Activated T-helper 1 cell treated with Interleukin-2 at 50 U/mL for 16 hours (primary cell): ENCODE measurements at places on chromosomes 5 and 9.

GRCh38 chr5:124080256-124080655, 568.3 kb downstream of the CSNK1G3 start:
- DNase-seq = no peak

DNA sequence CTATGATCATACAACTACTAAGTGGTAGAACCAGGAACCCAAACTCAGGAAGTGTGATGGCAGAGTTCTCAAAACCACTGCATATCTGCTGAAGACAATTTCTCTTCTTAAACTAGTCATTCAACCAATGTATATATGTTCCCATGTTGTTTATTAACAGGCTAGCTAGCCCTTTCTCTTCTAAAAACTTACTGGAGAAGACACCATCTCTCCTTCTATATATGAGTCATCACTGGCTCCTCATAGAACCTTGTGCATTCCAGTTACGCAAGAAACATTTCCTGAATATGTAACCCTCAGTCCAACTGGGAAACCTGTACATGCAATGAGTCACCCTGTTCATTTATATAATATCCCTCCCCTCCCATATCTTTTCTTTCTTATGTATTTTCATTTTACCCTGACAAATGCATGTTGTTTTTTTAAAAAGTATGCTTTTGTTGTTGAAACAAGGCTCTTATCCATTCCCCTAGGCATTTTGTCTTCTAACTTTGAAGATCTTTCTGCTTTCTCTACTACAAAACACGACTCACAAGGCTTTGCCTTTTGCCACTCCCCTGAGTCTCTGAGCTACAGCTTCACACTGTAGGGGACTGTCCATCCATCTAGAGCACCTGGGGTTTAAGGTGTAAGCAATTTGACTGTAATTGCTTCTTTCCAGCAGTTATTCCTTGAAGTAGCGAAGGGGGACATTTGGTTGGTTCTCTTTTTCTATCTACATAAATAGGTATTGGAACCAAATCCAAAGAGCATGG, 119.5 kb downstream of the ANXA1 start:
- DNase-seq = no peak

DNA sequence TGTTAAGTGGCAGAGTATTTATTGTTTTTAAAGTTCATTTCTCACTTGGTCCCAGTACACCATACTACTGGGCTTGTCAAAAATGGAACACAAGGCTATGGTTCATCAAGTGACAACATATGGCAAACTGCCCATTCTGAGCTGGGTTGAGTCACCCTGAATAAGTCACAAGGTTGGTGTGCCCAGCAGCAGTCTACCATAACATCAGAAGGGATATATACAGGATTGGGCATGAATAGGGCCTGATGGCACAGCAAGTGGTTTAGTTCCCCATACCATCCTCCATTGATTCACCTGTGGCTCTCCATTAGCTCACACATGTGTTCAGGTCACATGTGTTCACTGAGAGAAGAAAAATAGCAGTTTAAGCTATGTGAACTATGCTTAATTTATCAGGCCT, 249.8 kb upstream of the PRDM9 start:
- no peak for DNase-seq

DNA sequence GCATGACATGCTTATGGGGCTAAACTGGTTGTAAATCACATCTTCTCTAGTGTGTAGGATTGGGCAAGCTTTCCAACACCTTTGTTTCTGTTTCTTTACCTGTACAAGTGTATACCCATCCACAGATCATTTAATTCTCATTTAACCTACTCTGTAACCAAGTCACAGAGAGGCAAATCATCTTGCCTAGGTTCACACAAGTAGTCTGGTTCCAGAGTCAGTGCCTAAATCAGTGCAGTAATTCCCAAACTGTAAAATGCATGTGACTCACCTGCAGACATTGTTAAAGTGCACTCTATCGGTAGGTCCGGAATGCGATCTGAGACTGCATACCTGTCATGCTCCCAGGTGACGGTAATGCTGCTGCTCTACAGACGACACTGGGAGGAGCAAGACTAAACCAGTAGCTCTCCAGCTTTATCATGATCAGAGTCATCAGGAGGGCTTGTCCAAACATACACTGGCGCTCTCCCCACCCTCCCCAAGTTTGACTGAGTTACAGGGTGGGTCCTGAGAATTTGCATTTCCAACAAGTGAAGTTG, 107.9 kb upstream of the FREM1 start:
- DNase-seq = no peak

GRCh38 chr9:127015921-127016512, 101.4 kb downstream of the RALGPS1 start:
- DNase-seq = no peak

GRCh38 chr5:16806711-16807546, 129.2 kb downstream of the MYO10 start:
- DNase-seq = no peak

DNA sequence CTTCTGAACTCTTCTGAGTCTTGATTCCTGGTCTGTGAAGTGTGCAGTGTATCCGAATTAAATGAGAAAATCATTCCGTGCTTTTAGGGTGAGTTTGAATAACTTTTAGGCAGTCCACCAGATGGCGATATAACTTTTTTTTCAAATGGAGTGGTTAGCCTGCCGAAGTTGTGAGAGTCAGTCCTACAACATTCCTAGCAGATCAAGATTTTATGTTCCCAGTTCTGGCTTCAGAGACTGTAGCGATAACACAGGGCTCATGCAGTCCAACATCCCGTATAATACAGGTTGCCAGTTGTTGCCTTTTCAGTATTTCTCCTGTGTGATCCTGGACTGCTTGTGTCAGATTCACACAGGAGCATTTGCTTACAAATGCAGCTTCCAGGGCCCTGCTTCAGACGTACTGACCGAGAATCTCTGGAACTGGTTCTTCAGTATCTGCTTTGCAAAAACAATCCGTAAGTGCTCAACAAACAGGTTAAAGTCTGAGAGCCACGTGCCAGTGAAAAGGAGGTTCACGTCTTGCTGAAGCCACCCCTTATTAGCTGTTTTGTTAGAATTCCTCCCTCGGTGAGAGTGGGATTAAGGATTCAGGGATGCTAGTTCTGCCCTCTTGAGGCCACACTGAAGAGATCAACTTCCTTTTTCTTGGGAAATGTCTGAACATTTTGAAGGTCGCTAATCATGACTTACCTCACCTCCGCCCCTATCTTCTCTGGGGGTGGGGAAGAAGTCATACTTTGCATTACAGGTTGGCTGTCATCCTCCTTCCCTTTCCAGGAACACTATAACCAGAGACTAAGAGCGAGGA, 22.8 kb downstream of the SMIM3 start:
- no peak for DNase-seq

- no peak for DNase-seq
Measured at GRCh38 chr5:52623291-52623690, 164.4 kb upstream of the ITGA1 start.

GRCh38 chr5:34838785-34839714, at the start of gene TTC23L:
TSS of gene TTC23L (plus strand) at chr5:34839164. CDS start at chr5:34840672, 1,508 bp downstream.
- peak; percentile 81 for DNase-seq

DNA sequence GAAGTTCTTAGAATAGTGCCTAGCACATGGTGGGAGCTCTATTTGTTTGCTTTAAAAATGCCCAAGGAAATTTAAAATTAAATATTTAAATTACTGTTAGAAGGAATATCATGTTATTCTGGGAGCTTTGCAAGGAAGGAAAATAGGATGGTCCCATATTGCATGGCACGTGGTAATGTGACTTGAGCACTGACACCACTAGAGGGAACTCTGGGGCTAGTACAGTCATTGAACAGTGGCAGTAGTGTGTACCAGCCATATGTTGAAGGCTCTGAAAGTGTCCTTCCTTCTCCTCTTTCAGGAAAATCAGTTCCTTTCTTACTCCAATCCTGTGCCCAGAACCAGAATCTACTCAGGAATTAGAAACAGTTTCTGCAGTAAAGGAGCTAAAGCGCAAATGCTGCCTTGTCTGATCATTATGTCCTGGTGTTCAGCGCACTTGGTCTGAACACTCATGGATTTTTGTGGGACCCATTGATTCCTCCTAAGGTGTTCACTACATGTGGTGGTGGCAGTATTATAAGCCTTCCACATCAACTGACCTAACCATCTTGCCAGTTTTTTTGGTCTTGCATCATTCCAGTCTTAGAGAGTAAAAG, 54.1 kb downstream of the GDA start:
- DNase-seq = no peak
